Peyer's patch (tissue), 4 donors: ENCODE measurements at places on chromosomes 13 and 19.

GRCh38 chr13:41200126-41200525 lies 5.8 kb upstream of the KBTBD7 start:
- H3K27me3 ChIP-seq, result no peaks in the 10 kb centered on the region
- H3K27ac ChIP-seq, result no peak overlapping the region
- no peak for DNase-seq
- H3K36me3 ChIP-seq, result no peaks in the 10 kb centered on the region

DNA sequence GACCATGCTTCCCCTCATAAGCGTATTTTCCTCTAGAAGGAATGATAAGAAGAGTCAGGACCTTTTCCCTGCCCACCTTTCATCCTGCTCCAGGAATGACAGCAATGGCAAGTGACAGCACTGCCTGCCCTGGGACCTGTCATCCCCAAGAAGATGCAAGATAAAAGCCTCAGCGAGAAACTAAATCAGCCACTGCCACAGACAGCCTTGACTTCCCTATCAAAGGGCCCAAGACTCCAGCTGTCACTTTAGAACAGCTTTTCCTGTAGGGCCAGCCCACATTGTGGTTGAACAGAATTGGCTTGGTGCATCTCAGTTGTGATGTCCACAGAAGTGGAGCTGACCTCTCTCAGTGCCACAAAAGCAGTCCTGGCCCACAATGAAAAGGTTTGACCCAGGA lies 1.1 kb downstream of the RAB8A start:
- H3K27me3 ChIP-seq, result no peaks in the 10 kb centered on the region
- no peak for DNase-seq
- peak overlapping the region; percentile 89 for H3K4me3 ChIP-seq
- peak overlapping the region; percentile 94 for H3K27ac ChIP-seq

DNA sequence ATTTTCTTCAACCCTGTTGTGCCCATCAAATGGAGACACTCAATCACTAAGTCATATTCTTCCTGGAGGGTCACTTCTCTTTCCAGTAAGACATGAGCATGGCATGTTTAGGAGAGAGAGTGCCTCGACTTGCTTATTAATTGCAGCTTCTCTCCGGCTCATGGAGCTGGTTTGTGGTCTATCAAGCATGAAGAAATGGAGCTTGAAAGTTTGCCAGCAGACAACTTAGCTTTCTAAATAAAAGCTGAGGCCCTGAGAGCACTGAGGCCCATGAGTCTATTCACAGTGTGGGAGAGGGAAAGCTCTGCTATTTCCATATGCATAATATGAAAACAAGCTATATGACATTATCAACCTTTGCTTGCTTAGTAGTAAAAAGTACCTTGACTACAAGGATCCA lies 378.5 kb downstream of the FGF9 start:
- no peak overlapping the region for H3K27ac ChIP-seq
- no peaks in the 10 kb centered on the region for H3K4me1 ChIP-seq
- no peak for DNase-seq
- no peaks in the 10 kb centered on the region for H3K36me3 ChIP-seq
- no peak overlapping the region for H3K4me3 ChIP-seq
- no peaks in the 10 kb centered on the region for H3K27me3 ChIP-seq

GRCh38 chr19:10761443-10762250 lies 43.8 kb downstream of the DNM2 start:
- H3K4me1 ChIP-seq, result peaks cover 28% of the 10 kb centered on the region
- no peak overlapping the region for H3K4me3 ChIP-seq
- H3K27me3 ChIP-seq, result no peaks in the 10 kb centered on the region
- H3K27ac ChIP-seq, result peak overlapping the region; percentile 72

- H3K4me3 ChIP-seq, result peak overlapping the region; percentile 75
- H3K27ac ChIP-seq, result no peak overlapping the region
- no peak for DNase-seq
- H3K4me1 ChIP-seq, result no peaks in the 10 kb centered on the region
- no peaks in the 10 kb centered on the region for H3K27me3 ChIP-seq
Observed at GRCh38 chr19:17948514-17948900, 15.7 kb downstream of the CCDC124 start.

GRCh38 chr13:78569029-78569428 lies 34.3 kb downstream of the POU4F1 start:
- H3K4me3 ChIP-seq, result no peak overlapping the region
- H3K27me3 ChIP-seq, result no peaks in the 10 kb centered on the region
- no peaks in the 10 kb centered on the region for H3K4me1 ChIP-seq

GRCh38 chr13:29619995-29620394 lies 24.5 kb upstream of the SLC7A1 start:
- H3K36me3 ChIP-seq, result no peaks in the 10 kb centered on the region
- no peak overlapping the region for H3K4me3 ChIP-seq
- no peak for DNase-seq
- no peaks in the 10 kb centered on the region for H3K4me1 ChIP-seq

GRCh38 chr13:100115693-100116254 lies 26.9 kb downstream of the PCCA start:
- H3K4me3 ChIP-seq, result no peak overlapping the region
- no peak for DNase-seq
- no peaks in the 10 kb centered on the region for H3K27me3 ChIP-seq

GRCh38 chr13:95784900-95785290 lies 108.0 kb downstream of the DNAJC3 start:
- H3K4me3 ChIP-seq, result no peak overlapping the region
- H3K4me1 ChIP-seq, result no peaks in the 10 kb centered on the region
- no peaks in the 10 kb centered on the region for H3K27me3 ChIP-seq
- no peak for DNase-seq
- no peak overlapping the region for H3K27ac ChIP-seq

- H3K4me1 ChIP-seq, result no peaks in the 10 kb centered on the region
- H3K27me3 ChIP-seq, result no peaks in the 10 kb centered on the region
- H3K36me3 ChIP-seq, result no peaks in the 10 kb centered on the region
- H3K27ac ChIP-seq, result no peak overlapping the region
- DNase-seq, result no peak
Observed at GRCh38 chr13:99911069-99911964, 60.2 kb downstream of the ZIC5 start.

GRCh38 chr13:93225610-93226009 lies 997 bp upstream of the GPC6 start:
- no peaks in the 10 kb centered on the region for H3K27me3 ChIP-seq
- no peak for DNase-seq
- H3K27ac ChIP-seq, result no peak overlapping the region
- H3K36me3 ChIP-seq, result no peaks in the 10 kb centered on the region
- no peak overlapping the region for H3K4me3 ChIP-seq

GRCh38 chr13:45333977-45334922 lies 6.7 kb downstream of the TPT1 start:
- DNase-seq, result peak; percentile 59
- no peaks in the 10 kb centered on the region for H3K27me3 ChIP-seq
- H3K27ac ChIP-seq, result peak overlapping the region; percentile 34
- H3K36me3 ChIP-seq, result peaks cover 42% of the 10 kb centered on the region
- H3K4me3 ChIP-seq, result no peak overlapping the region
- H3K4me1 ChIP-seq, result peaks cover 3% of the 10 kb centered on the region

DNA sequence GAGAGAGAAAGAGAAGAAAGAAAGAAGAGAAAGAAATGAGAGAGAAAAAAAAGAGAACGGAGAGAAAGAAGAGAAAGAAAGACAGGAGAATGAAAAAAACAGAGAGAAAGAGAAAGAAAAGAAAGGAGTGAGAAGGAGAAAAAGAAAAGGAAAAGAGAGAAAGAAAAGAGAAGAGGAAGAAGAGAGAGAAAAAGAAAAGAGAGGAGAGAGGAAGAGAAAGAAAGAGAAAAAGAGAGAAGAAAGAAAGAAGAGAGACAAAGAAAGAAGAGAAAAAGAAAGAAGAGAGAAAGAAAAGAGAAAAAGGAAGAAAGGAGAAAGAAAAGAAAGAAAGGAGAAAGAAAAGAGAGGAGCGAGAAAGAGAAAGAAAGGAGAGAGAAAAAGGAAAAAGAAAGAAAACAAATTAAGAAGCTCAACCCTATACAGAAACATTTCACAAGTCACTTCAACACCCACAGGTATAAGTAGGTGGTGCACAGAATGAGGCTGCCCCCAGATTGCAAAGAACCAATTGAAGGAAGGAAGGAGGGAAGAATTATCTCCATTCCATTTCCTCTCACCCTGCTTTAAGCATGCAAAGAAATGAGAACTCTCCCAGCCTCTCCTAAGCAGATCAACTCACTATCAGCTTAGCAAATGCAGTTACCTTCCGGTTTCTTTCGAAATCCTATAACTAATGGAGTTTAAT lies 98.8 kb upstream of the CACNA1A start:
- H3K27me3 ChIP-seq, result no peaks in the 10 kb centered on the region
- H3K4me1 ChIP-seq, result no peaks in the 10 kb centered on the region
- no peak overlapping the region for H3K4me3 ChIP-seq
- DNase-seq, result no peak

DNA sequence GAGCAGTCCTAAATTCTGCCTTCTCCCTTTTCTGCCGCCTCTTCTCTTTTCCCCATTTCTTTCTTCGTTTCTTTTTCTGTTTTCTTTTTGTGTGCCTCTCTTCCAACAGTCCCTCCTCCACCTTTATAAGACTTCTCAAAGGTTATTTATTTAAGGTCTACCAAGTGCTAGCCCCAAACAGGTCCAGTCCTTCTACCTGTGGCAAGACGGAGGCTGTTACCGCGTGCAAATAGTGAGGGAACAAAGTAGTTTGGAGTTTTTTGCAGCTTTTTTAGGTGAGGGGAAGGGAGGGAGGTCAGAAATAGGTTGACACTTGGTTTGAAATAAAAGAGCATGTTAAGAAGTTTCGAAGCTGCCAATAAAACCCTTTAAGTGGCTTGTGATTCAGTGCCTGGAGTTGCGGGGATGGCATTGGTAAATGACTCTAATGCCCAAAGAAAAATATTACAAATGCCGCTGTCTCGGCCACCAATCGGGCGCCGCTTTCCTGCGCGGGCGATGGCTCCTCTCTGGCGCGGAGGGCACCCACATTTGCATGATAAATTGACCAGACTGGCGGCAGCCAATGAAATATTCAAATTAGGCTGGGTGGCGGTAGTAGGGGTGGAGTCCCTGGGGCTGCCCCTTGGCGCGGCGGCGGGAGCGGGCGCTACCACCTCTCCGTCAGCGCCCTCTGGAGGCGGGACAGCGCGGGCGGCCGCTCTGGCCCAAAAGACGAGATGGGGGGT lies 7.5 kb upstream of the TSHZ3 start:
- peaks cover 17% of the 10 kb centered on the region for H3K27me3 ChIP-seq
- no peaks in the 10 kb centered on the region for H3K4me1 ChIP-seq
- no peak overlapping the region for H3K27ac ChIP-seq
- no peaks in the 10 kb centered on the region for H3K36me3 ChIP-seq
- DNase-seq, result no peak

DNA sequence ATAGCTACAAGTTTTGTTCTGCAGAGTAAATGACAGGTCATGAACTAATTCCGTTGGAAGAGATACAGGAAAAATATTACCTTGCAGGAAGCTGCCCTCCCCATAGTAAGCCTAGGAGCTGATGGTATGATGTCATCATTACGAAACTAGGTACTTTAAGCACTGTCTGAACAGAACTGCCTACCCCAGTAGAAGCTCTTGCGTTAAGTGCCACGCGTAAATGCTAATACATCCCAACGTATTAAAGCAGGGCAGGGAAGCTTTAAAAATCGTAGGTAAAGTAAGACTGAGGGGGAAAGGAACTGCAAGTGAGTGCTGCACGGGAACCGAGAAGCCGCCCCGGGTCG lies 572 bp downstream of the UGGT2 start:
- H3K27ac ChIP-seq, result peak overlapping the region; percentile 73
- H3K27me3 ChIP-seq, result no peaks in the 10 kb centered on the region
- H3K4me3 ChIP-seq, result peak overlapping the region; percentile 87
- H3K36me3 ChIP-seq, result no peaks in the 10 kb centered on the region

GRCh38 chr19:4957981-4958380 lies 10.9 kb upstream of the KDM4B start:
- no peak overlapping the region for H3K27ac ChIP-seq
- no peaks in the 10 kb centered on the region for H3K36me3 ChIP-seq
- H3K4me1 ChIP-seq, result no peaks in the 10 kb centered on the region
- DNase-seq, result no peak
- no peaks in the 10 kb centered on the region for H3K27me3 ChIP-seq
- no peak overlapping the region for H3K4me3 ChIP-seq

DNA sequence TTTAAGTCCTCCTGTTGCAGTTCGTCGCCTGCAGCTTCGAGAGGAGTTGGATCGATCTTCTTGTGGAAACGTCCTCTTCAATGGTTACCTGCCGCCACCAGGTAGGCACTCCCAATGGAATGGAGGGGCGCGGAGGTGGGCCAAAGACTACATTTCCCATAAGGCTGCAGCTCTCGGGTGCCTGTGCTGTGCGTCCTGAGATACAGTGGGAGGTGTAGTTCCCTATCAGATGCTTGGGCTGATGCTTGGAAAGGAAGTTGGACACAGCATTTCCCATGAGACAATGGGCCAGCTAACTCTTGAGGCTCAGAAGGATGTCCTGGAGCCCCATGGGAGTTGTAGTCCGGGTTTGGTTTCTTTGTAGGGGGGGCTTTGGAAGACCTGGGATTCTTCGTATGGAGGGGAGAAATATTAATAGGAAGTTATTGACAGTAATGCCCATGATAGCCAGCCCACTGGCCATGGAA lies 1.8 kb downstream of the SHKBP1 start:
- H3K27ac ChIP-seq, result no peak overlapping the region
- H3K36me3 ChIP-seq, result peaks cover 33% of the 10 kb centered on the region
- DNase-seq, result no peak
- no peaks in the 10 kb centered on the region for H3K27me3 ChIP-seq

DNA sequence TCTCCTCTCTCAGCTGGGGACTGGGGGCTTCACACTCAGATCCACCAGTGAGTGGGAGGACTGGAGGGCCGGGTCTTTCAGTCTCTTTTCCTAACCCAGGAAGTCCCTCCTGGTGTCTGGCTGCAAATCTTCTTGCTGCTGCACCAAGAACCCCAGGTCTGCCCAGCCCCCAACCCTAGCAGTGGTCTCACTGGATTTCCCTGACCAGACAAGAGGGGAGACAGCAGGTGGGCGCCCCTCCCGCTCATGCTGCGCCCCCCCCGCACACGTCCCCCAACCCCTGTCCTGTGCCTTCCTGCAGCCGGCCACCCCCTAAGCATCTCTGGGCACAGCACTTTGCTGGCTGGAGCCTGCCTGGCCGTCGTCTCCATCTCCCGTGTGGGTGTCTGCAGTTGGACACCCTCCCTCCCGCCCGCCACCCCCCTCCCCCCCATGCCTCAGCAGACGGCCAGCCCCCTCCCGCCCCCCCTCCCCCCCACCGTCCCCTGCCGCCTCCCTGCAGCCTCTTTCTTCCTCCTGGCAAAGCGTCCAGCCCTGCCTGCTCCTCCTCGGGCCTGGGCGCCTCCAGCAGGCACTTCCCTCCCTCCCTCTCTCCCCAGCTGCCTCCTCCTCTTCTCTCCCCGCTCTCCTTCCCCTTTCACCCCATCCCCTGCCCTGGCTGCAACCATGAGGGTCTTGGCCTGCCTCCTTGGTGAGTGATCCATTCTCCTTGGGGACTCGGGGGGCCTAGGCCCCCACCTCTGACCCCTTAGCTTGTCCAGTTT lies at the start of gene SSC5D:
TSS of gene SSC5D (plus strand) at position 513 of the 764 bp plus-strand sequence. CDS start at position 667, 154 bp downstream.
- no peaks in the 10 kb centered on the region for H3K36me3 ChIP-seq
- H3K27ac ChIP-seq, result peak within 1 kb of the TSS; percentile 81

GRCh38 chr19:41426952-41427646 lies at the start of gene B3GNT8:
TSS of gene B3GNT8 (minus strand) at chr19:41427374. CDS start at chr19:41426778, 596 bp downstream.
- H3K27me3 ChIP-seq, result no peaks in the 10 kb centered on the region
- H3K4me3 ChIP-seq, result peak within 1 kb of the TSS; percentile 67
- H3K27ac ChIP-seq, result peak within 1 kb of the TSS; percentile 98
- DNase-seq, result peak; percentile 31
- H3K36me3 ChIP-seq, result peaks cover 2% of the 10 kb centered on the region

- no peaks in the 10 kb centered on the region for H3K27me3 ChIP-seq
- H3K27ac ChIP-seq, result peak overlapping the region; percentile 86
- no peaks in the 10 kb centered on the region for H3K36me3 ChIP-seq
- DNase-seq, result no peak
- H3K4me3 ChIP-seq, result no peak overlapping the region
- H3K4me1 ChIP-seq, result no peaks in the 10 kb centered on the region
Observed at GRCh38 chr19:3457528-3458228, 22.6 kb downstream of the SMIM24 start.
